ENCODE measurements at places on chromosomes 16 and 17.

DNA sequence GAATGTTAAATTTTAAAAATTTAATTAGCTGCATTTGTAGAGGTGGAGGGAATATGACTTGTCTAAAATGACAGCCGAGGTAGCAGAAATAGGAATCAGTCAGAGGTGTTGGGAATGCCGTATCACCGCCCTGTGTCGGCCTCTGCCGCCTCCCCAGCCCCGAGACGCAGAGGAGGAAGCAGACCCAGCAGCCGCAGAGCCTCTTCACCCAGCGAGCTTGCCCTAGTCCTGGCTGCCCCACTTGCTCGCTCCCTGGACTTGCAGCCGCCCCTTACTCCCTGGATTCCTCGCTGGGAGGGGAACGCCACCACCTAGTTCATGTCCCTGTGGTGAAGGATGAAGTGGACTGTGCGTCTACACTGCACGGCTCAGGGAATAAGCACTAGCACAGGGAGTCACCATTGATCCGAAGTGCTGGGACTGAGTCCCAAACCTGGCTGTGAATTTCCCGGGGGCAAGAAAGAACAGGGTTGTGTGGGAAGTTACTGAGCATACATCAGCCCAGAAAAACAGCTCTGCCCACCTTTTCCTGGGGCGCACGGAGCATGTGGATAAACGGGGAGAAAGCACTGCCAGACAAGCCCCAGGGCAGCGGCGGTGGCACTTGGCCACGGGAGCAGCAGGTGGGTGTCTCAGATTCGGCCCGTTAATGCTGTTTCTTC lies 76.8 kb downstream of the RPTOR start:
- no peak for DNase-seq

DNA sequence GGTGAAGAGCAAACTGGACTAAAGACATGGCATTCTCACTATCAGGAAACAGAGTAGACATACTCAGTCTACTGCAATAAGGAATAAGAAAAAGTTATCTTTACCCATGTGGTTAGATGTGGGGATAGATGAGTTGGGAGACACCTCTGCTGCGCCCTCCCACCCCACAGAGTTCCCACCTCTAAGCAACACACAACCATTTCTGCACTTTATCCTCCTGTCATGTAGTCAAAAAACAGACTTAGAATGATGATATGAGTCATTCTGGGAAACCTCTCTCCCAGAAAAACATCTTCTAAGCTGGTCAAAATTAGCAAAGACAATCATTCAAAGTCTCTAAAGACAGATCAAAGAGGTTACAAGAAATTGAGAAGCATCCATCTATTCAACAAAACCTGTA lies 94.9 kb downstream of the CACNG1 start:
- DNase-seq = no peak

GRCh38 chr16:87092958-87093357 lies 224.2 kb downstream of the C16orf95 start:
- DNase-seq = no peak

- peak; percentile 5 for DNase-seq
Measured at GRCh38 chr16:47056688-47057629, 83.5 kb upstream of the DNAJA2 start.

DNA sequence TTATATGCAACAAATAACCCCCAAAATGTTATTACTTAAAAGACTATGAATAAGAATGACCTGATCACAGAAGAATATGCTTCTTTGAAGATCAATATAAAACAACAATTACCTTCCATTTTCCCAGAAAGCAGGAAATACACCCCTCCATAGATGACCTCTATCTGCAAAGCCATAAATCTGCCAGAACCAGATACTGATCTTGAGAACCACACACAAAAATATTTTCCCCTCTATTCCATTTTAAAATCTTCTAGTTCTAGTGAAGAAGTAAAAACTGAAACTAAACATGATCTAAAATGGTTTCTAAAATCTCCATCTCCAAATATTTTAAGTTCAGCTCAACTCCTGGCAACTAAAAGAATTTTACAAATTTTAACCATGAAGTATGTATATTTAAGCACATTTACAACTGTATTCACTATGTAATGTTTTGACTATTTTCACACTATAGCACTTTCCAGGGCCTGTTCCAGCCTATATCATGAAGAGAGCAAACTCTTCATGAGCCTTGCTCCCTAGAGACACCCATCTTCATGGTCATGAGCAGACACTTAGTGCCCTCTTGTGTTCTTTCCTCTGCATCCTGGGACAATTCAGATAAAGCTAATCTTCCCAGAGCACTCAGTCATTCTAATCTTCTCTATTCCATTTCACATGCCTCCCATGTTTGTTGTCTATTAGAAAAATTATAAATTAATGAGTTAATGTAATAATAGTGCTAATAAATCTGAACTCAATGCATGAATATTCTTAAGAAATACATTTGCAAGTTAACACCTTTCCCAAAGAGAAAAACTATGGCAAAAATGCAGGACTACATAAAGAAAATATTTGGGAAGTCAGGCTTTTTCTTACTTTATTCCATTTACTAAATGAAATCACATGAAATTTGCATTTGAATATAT lies 87.0 kb downstream of the HELZ start:
- DNase-seq = no peak

GRCh38 chr17:39664581-39665561 lies at the start of gene TCAP:
Gene TCAP, plus strand, starts transcription at chr17:39665349. Its CDS starts 11 bp downstream, at chr17:39665360.
- DNase-seq = no peak

DNA sequence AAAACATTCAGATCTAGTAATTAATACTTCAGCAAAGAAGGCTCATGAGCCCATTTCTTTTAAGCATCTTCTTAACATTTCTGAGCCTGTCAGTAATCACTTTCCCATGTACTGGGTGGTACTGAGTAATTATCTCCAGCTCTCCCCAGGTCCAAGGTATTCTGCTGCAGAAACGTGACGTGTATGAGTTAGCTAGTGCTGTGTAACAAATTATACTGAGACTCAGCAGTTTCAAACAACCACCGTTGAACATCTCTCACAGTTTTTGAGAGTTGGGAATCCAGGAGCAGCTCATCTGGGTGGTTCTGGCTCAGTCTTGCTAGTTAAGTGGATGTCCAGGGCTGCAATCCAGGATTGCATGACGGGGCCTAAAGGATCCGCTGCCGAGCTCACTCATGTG lies 25.2 kb downstream of the C16orf95 start:
- no peak for DNase-seq

DNA sequence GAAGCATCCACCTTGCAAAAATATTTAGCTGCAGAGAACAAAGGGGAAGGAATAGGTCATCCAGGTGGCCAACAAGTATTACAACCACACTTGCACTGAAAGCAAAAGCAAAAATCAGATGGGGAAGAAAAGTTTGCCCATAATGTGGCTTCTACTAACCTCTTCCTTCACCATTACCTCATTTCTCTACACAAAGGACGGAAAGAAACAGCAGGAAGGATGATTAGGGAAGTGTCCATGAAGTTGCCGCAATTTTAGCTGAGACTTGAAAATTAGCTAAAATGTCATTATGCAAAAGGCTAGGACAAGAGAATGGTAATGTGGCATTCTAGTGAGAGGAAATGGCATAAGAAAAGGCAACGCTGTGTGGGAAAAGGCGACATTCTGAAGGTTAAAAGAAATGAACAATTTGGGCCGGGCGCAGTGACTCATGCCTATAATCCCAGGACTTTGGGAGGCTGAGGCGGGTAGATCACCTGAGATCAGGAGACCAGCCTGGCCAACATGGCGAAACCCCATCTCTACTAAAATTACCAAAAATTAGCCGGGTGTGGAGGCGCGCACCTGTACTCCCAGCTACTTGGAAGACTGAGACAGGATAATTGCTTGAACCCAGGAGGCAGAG lies 13.7 kb downstream of the KANSL1 start:
- DNase-seq = no peak

GRCh38 chr16:2205967-2206313 lies 686 bp downstream of the MLST8 start:
- DNase-seq = no peak

GRCh38 chr16:23952128-23952970 lies 116.6 kb downstream of the PRKCB start:
- peak; percentile 58 for DNase-seq

GRCh38 chr17:10091046-10091445 lies 107.4 kb downstream of the GAS7 start:
- no peak for DNase-seq

- DNase-seq = no peak
Measured at GRCh38 chr17:39132192-39132610, 19.2 kb downstream of the PLXDC1 start.

DNA sequence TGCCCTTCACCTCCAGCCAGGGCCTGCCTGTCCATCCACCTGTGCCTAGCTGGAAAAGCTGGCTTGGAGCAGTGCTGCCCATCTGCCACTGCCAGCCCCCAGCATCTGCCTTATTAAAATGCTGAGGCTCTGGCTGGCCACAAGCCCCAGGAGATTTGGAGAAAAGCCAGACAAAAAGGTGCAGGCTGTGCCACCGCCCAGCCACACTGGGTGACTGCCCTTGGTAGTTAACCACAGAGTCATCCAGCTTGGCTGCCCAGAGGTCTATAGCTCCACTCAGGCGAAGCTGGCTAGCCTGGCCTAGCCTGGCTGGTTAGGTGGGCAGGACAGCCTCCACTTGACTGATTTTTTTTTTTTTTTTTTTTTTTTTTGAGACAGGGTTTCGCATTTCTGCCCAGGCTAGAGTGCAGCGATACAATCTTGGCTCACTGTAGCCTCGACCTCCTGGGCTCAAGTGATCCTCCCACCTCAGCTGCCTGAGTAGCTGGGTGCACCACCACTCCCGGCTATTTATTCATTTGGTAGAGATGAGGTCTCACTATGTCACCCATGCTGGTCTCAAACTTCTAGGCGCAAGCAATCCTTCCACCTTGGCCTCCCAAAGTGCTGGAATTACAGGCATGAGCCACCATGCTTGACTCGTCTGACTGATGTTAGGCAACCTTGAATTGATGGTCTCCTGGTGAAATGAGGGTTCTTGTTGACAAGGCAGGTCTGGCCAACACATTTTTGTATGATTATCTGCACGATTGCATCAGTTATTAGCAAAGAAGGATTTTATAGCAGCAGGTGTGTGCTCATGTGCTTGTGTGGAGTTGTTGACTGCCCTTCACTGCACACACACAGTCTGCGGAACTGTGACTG lies 103.8 kb downstream of the RAB11FIP4 start:
- DNase-seq = no peak

DNA sequence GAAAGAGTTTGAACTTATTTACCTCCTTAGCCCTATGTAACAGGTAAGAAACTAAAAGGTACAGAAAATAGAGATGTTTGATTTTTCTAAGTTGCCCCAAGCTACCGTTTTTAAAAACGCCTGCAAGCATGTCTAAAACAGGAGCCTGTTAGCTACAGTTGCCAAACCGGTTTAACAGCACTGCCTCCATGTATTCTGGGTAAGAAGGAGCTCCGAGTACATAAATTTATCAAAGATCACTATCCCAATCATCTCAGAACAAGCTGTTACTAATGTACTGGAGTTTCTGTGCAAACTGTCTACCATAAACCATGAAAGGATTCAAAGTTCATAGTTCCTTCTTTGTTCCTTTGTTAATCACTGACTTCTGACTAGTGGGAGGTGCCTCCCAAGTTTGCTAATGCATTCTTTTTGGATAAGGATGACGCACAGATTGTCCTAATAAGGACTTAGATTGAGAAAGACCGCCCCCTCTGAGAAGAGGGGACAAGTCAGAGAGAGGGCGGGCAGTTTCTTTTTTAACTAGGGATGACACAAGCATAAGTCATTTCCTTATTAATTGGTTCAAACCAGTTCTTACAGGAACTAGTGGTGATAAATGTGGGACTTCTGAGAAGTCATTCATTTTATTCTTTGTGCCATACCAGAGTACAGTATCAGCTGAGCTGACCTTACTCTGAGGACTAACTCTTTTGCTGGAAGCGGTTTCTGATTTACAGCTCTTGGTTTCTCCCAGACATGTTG lies 55.3 kb downstream of the TUBD1 start:
- no peak for DNase-seq

DNA sequence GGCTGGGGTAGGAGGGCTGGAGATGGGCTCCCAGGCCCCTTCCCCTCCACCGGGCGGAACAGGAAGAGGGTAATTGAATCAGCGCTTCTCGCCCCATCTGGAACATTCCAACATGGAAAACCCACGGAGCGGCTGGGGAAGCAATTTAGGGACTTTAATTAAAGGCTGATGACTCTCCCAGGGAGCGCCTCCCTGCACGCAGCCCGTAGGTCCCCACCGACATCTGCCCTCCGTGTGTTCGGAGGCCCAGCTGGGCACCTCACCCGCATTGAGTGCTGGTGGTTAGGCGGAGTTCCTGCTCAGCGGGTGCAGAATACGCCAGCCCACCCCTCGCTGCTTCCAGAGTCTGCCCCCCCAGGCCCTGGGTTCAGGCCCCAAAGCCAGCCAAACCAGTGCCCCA lies 10.0 kb downstream of the HS3ST6 start:
- no peak for DNase-seq

- DNase-seq = peak; percentile 87
Measured at GRCh38 chr16:69761983-69762813, at the start of gene WWP2. Gene WWP2, plus strand, starts transcription at chr16:69762332. Its CDS starts 24,679 bp downstream, at chr16:69787011.

DNA sequence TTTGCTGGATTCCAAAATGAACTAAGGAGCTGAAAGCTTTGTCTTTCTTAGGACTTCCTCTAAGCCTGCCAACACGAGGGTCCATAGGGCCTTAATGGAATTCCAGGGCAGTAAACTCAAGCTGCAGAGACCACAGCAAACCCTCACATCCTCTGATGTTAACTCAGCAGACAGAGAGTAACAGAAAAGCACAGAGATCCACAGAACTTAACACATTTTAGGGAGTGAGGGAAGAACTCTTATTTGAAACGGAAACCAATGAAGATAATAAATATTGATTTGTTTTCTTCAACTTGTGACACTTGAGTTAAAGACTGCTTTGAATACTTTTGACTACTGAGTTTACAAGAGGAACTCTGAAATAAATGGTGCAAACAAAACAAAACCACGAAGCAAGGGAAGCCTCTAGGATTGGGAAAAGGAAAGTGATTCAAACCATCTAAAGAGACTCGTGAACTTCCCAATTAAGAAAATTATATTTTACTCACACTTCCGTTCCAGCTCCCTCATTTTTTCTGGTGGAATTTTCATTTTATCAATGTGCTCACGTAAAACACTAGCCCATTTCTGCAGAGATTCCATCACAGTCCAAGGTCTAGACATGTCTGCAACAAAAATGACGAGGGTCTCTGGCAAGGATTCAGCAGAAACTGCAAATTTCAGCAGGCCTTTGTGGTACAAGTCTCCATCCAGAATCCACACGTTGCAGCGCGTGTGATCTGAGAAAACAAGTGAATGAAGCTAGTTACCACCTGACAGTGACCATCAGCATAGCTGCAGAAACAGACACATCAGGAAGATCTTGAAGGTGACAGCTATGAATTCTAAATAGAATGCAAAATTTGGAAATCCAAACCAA lies 9.2 kb downstream of the DYNC1LI2 start:
- no peak for DNase-seq
